Cortex of kidney (tissue), 1 donor: ENCODE measurements at places on chromosomes 5 and 9.

- no peak for DNase-seq
Measured at GRCh38 chr9:127168756-127169574, 46.5 kb upstream of the ANGPTL2 start.

- no peak for DNase-seq
Measured at GRCh38 chr9:34628656-34629490, at the start of gene ARID3C. Gene ARID3C, minus strand, starts transcription at chr9:34629066. Its CDS starts 1,052 bp downstream, at chr9:34628014.

- no peak for DNase-seq
Measured at GRCh38 chr9:78101247-78101646, 69.6 kb upstream of the GNAQ start.

DNA sequence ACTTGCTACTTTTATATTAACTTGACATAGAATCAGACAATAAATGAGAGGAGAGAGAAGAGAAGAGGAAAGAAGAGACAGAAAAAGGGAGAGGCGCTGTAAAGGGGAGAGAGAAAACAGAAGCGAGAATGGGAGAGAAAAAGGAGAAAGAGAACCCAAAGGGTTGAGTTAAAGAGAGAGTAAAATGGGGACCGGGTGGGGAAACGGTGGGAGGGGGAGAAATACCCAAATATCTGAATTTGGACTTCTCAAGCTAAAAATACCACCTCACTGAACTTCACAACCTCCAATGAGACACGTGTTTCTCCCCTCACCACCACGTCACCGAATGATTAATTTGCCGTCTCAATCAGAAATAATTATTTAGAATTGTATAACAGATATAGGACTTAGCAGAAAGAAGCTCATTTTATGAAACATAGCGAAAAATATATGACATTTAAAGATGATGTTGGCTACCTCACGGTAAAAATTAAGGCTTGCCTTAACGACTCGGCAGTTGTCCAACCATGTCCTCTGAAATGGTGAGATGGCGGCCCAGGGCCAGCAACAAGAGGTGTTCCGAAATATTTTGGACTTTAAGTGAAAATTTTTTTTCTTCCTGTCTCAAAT, 204.1 kb downstream of the MEF2C start:
- no peak for DNase-seq

DNA sequence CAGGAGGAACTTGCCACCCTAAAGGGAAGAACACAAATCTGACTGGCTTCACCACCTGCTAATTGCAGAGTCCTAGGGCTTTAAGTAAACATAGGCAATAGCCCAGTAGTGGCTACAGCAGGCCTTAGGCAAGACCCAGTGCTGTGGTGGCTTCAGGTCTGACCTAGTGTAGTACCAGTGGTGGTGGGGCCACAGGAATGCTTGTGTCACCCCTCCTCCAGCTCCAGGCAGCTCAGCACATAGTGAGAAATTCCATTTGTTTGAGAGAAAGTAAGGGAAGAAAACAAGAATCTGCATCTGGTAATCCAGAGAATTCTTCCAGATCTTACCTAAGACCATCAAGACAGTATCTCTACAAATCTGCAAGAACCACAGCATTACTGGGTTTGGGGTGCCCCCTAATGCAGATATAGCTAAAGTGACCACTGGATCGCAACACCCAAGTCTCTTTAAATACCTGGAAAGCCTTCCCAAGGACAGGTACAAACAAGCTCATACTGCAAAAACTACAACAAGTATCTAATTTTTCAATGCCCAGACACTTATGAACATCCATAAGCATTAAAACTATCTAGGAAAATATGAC, 102.6 kb upstream of the TRPM3 start:
- DNase-seq = no peak

DNA sequence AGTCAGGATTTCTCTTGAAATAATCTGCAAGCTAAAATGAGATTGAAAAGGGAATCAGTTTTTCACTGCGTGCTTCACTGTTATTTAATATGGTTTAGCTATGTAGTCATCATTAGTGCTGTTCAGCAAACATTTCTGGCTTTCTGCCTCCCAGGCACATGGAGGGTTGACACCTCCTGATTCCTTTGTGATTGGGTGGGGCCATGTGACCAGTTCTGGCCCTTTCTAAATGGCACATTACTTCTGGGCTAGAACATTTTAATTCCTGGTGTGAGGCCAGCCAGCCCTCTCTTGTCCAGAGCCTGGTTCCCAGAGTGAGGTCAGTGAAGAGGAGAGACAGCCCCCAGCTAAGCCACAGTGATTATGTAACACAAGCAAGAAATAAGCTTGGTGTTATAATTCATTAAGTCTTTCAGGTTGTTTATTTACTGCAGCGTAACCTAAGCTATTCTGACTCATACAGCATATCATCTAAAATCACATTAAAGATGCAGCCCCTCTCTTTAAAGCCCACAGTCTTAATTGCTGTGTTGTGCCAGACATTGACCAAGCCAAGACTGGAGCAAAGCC, 17.4 kb upstream of the ARSI start:
- no peak for DNase-seq

GRCh38 chr9:5563886-5564285, 53.6 kb downstream of the PDCD1LG2 start:
- no peak for DNase-seq

DNA sequence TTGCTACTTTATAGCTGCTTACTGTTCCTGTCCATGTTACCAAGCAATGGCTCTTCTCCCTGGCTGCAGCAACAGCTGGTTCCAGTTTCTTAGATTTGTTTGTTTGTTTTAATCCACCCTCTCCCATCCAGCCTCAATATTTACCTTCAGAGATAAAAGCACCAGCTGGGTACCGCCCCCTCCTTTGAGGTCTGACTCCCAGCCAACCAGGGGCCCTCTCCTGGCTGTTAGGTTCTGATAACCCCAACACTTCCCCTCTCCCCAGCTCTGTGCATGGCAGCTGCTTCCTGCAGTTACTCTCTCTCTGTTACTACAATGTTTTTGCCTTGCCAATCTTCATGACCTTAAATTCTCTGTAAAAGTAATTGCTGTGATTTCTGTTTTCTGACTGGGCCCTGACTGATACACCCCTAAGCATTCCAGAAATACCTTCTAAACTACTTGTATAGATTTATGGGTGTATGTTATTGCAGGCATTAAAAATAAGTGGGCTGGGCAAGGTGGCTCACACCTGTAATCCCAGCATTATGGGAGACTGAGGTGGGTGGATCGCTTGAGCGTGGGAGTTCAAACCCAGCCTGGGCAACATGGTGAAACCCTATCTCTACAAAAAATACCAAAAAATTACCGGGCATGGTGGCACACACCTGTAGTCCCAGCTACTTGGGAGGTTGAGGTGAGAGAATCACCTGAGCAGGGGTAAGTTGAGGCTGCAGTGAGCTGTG, 2.6 kb upstream of the GCNT1 start:
- no peak for DNase-seq

- no peak for DNase-seq
Measured at GRCh38 chr5:31854181-31855133, 215.5 kb downstream of the PDZD2 start.

DNA sequence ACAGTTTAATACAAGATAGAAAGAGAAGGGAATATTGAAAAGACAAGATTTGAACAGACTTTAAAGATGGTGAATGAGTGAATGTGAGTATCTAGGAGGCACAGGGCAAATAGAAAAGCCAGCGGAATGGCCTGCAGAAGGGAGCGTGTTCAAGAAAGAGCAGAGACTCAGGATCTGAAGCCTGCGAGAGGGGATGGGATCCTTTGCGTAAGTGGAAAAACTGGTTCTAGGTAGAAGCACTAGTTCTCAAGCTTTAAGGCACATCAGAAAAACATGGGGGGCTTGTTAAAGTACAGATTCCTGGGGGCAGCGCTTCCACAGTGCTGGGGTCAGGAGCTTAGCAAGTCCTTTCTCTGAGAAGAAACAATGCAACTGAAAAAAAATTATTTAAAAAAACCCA, 94.8 kb upstream of the NFIL3 start:
- no peak for DNase-seq

DNA sequence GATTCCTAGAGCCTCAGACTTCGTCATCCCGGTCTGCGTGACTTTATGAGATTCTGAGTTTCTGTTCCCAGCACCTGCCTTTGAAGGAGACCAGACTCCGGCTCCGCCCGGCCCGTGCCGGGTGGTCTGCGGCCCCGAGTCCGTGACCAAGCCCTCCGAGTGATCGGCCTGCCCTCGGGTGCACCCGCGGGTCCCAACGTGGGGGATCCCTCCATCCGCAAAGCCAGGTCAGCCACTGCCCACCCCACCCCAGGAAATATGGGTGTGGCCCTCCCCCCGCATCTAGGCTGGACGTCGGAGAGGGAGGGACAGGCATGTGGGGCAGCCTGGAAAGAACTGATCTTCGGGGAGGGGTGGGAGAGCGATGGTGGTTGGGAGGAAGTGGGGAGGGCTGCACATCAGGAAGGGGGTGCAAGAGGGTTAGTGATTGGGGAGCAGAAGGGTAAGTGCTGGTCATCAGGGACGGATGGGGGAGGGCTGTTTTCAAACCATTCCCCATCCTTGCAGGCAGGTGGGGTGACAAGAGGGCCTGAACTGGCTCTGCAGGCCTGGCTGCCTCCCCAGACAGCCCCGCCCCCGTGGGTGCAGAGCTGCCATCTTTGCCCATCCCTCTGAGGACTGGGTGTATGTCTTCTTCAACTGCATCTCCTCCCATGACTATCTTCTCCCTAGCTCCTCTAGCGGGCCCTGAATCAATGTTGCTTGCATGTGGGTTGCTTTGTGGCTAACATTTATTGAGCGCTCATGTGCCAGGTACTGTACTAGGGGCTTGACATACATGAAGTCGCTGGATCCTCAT, 747 bp downstream of the LRSAM1 start:
- no peak for DNase-seq

- DNase-seq = no peak
Measured at GRCh38 chr5:68818057-68818695, 275.6 kb upstream of the SLC30A5 start.

- DNase-seq = no peak
Measured at GRCh38 chr5:57405984-57406383, 76.6 kb downstream of the ACTBL2 start.

- no peak for DNase-seq
Measured at GRCh38 chr9:3880851-3881250, 355.1 kb upstream of the RFX3 start.

GRCh38 chr5:108747774-108748400, at the start of gene FER:
Gene FER, plus strand, starts transcription at chr5:108747897. Its CDS starts 50,286 bp downstream, at chr5:108798183.
- no peak for DNase-seq

DNA sequence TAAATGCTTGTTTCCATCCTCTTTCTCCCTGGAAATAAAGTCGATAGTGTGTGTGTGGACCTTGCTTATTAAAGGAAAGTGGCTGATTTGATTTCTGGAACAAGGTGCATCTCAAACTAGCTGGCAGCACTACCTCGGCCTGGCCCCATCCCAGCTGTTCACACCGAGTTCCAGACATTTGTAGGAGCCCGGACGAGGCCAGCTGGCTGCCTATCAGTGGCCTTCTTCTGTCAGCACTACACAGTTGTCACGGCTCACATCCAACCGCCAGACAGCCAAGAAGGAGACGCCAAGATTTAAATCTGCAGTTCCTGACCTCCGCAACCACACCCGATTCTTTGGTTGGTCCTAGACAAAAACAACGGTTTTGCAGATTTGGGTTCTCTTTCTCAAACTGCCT, 63.6 kb downstream of the PALM2AKAP2 start:
- no peak for DNase-seq

GRCh38 chr9:21121595-21122251, 19.9 kb downstream of the IFNW1 start:
- no peak for DNase-seq

- DNase-seq = no peak
Measured at GRCh38 chr9:115369322-115369957, 251.5 kb upstream of the TNC start.

DNA sequence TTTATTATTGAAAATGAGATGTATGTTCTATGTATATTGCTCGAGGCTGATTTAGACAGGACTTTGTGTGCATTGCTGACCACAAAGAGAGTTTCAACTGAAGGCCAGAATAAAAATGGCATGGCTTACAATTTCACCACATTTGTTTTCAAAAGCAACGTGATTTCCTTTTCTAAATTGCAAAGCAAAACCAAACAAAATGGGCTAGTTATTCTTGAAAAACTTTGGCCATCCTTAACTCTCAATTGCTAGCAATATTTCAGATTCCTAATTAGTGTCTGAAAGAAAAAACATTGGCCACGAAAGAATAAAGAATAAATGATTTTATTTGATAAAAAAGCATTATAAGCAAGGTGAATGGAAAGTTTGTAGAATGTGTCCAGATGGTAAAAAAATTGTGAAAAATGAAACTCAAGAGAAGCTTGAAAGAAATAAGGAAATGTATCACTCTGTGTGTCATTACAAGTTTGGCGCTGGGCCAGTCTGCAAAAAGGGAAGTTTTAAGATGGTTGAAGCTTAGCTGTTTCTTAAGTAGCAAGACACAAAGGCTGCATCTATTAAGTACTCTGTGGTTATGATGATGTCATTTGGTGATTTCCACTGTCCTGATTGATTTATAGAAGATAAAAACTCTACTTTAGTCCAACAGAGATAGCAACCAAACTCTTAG, 89.2 kb upstream of the PRLR start:
- no peak for DNase-seq

GRCh38 chr5:106523852-106524251, 1146.9 kb downstream of the EFNA5 start:
- DNase-seq = no peak

GRCh38 chr5:91307048-91307447, 76.1 kb downstream of the ARRDC3 start:
- DNase-seq = no peak

GRCh38 chr5:165495829-165496380, 1990.5 kb downstream of the MAT2B start:
- DNase-seq = no peak

- DNase-seq = no peak
Measured at GRCh38 chr5:138000102-138000723, 32.7 kb downstream of the FAM13B start.

DNA sequence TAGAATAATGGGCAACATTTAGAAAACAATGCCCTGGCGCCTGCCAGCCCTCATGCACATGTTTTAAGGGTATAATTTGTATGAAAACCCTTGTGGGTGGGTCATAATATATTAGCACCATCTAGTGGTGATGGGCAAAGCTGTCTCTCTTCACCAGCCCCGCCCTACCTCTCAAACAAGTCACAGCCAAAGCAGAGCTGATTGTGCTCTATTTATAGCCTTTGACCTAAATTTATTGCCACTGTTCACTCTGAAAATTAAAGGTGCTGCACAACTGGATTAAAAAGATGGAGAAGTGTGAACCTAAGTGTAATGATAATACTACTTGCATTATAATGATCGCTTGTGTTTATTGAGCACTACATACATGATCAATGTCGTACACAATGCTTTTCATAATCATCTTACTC, 131.9 kb upstream of the ANKH start:
- no peak for DNase-seq

- DNase-seq = no peak
Measured at GRCh38 chr5:111122398-111122797, 30.2 kb downstream of the WDR36 start.

DNA sequence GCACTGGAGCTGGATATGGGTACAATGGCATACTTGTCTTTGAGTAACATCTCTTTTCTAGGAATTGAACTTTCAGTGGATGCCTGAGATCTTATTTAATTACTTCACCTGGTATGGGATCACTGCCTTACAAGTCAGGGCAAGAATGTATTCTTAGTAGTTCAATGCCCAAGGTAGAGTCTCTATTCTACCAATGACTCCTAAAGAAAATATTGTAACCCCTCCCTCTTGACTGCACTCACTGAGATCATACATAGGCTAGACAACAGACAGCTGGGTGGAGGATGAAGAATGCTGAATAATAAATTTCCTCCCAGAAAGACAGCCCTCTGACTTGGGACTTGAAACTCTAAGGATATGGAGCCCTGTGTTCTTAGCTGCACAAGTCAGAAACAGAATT, 1216.3 kb upstream of the ACO1 start:
- DNase-seq = no peak
